ENCODE measurements at places on chromosomes 16 and 17.

DNA sequence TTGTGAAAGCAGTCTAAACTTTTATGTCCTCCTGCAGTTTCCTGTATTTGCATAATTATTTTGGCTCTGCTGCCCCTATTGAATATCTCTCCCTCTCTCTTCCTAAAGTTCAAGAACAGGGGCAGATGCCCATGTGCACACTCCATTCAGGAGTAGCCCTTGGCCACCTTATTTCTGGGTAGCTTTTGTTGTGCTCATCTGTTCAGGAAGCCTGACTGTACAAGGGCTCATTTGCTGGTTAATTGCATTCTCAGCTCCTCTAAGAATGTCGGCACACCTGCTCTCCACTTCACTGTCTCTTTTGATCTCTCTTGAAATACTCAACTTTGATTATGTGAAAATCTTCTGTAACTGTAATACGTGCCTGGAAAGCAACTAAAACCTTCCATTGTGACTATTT lies 1378.8 kb upstream of the CDH8 start:
- no peak for DNase-seq

- no peak for DNase-seq
Measured at GRCh38 chr16:48862087-48862532, 252.1 kb upstream of the N4BP1 start.

DNA sequence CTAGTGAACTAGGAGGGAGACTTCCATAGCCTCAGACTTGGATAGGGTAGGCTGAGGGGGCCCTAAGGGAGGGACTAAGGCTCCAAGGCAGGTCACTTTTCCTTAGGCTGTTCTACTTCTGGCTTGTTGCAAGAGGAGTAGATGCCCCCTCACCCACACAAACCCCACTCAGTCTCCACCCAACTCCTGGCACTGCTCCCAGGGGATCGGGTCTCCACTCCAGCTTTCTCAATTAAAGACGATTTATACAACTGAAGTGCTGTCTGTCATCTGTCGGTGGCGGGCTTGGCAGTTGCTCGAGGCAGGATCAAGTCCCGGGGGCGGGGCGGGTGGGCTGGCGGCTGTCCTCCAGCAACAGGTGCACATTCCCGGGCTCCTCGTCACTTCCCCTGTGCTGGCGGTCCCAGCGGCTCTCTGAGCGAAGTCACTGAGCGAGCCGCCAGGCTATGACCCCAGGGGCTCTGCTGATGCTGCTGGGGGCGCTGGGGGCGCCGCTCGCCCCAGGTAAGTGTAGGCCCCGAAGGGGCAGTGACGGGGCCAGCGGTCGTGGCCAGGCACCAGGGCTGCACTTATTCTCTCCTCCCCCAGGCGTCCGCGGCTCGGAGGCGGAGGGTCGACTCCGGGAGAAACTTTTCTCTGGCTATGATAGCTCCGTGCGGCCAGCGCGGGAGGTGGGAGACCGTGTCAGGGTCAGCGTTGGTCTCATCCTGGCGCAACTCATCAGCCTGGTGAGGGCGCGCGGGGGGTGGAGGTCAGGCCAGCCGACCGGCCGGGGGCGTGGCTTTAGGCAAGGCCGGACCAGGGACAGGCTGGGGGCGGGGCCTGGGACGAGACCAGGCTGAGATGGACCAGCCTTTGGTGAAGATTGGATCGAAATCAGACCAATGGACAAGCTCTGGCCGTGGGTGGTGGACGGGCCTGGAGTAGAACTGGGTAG lies at the start of gene CHRNB1:
CHRNB1 (plus strand) TSS at position 380 of the 937 bp plus-strand sequence; CDS start at position 447, 67 bp downstream.
- peak; percentile 54 for DNase-seq

GRCh38 chr17:39663340-39663687 lies 1.8 kb upstream of the TCAP start:
- no peak for DNase-seq

DNA sequence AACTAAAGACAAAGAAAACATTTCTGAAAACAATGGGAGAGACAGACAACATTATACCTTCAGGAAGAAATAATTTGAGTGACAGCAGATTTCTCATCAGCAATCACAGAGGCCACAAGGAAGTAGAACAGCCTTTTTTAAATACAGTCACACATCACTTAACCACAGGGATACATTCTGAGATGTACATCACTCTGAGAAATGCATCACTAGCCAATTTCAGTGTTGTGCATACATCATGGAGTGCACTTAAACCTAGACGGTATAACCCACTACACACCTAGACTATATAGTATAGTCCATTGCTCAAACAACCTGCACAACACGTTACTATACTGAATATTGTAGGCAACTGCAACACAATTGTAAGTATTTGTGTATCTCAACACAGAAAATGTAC lies 24.9 kb upstream of the ALOX12 start:
- no peak for DNase-seq

DNA sequence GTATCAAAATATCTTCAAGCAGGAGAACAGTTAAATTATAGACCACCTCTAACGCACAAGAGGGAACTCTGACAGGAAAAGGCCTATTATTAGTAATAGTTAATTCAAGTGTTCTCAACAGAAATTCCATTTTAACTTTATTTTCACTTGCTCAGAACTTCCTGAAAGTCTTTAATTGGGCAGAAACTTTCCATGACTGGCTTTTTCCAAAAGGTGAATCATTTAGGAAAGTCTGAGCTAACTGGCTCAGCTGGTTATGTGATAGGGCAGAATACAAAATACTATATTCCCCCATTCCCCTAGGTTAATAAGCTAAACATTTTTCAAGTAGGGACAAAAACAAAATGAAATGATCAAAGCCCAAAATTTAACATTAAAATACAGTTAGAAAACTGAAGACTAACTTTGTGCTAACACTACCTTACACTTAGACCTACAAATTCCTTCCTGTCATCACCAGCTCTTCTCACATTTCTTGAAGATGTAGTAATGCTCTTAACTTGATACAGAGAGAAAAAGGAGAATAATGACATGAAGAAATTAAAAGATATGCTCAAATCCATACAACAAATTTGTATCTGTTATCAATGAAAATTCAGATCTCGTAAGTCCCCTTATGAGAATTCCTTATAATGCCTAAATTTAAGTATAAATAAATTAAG lies 31.0 kb downstream of the CFDP1 start:
- peak; percentile 93 for DNase-seq

DNA sequence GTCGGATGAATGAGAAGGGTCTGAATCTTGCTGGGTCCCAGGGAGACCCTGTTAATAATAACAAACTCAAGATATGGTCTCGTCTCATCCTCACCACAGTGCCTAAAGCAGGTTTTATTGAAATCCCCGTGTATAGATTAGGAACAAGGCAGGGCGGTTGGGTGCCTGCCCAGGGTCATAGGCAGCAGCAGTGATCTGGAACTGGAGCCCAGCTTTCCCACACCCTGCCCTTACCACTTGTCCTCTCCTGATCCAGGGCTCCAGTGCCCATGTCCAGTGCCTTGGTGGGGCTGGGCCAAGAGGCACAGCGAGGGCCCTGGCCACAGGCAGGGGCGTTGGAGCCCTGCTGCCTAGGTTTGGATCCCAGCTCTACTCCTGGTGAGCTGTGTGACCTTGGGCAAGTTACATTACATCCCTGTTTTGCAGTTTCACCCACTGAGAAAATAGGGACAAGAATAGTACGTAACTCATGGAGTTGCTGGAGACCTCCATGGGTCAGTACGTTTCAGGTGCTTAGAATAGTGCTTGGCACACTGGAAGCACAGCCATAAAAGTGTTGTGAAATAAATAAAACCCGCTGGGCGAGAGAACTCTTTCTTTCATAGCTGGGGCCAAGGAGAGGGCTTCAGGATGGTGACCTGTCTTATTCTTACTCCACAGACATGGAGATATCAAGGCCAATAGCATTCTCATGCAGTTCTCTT lies 13.9 kb downstream of the SOCS3 start:
- no peak for DNase-seq

- no peak for DNase-seq
Measured at GRCh38 chr17:77433385-77434135, 292.8 kb downstream of the SEC14L1 start.

DNA sequence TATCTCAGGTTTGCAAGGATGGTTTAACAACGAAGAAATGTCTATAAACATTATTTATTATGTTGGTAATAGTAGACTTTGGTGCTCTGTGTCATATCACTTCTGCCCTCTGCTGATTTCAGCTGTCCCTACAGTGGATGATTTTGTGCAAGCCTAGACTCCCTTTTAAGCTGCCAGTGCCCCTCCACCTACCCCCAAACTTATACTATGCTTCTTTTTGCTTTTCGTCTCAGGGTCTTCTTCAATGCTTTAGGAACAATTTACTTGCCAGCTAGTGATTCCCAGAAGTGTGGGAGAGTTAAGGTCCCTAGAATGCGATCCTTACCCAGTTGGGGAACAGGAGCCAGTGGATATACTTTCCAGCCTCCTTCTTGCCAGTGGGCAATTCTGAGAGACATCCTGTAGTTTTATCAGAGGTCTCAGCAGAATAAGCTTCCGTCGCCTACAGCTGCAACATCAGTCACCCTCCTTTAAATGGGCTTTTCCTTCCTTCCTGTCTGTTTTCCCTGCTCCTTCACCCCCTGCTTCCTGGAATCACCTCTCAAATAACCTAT lies 4.1 kb downstream of the ICAM2 start:
- peak; percentile 67 for DNase-seq

DNA sequence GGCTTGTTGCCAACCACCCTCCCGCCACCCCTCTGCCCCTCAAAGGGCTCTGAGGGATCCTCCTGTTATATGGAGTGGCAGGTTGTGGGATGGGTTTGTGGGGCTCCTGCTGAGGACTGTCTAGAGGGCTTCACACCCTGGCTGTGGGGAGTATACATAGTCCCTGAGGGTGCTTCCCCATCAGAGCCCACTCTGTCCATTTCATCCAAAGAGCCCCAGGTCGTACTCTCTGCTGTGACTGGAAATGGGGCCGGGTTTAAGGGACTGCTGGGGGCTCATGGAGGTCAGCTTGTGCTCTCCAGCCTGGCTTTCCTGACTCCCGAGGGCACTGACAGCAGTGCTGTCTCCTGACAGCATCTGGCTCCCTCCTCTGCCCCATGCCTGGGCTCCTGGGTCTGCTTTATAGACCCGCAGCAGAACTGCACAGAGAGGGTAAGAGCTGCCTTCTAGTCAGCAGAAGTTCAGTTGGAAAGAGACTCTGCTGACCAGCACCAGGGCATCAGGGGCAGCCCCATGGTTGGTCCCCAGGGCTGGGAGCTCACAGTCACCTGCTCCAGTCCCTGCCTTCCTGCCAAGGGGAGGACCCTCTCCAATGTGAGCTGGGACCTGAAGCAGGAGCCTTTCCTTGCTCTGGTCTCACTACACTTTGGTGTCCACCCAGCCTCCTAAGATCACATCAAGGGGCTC lies 17.8 kb upstream of the TNS4 start:
- DNase-seq, result no peak

- DNase-seq, result peak; percentile 87
Measured at GRCh38 chr16:55703003-55704001, 47.5 kb downstream of the SLC6A2 start.

DNA sequence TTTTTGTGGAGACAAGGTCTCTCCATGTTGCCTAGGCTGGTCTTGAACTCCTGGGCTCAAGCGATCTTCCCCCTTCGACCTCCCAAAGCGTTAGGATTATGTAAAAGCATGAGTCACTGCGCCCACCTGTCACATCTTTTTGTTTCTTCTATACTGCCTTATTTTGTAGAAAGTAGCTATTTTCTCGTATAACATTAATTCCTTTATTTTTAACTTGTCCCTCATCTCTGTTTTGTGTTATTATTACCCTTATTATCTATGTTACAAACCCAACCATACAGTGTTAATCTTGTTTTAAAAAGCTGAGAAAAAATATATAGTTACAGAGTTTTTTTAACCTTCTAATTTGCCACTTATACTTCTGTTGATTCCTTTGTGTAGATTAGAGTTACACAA lies 1.4 kb upstream of the TXNDC11 start:
- no peak for DNase-seq

GRCh38 chr16:88298833-88299745 lies 83.7 kb upstream of the ZNF469 start:
- peak; percentile 53 for DNase-seq

- peak; percentile 93 for DNase-seq
Measured at GRCh38 chr16:81730090-81731051, 48.7 kb upstream of the PLCG2 start.
